Chondrocyte (in vitro differentiated cells): ENCODE measurements at places on chromosomes 4 and X. TPM values are rescaled to one million over a fixed set of nuclear protein-coding genes. Genes with fewer than 3 reads are reported as not detected.

The SPOCK3 gene
- total RNA-seq: not detected in 3 replicates

The USP51 gene
- 1.0 to 2.0 TPM (median 1.1 TPM) in 3 replicates for total RNA-seq

The BMPR1B gene
- total RNA-seq: 5.6 to 19.4 TPM (median 7.8 TPM) in 3 replicates

The CRMP1 gene
- 36.6 to 59.5 TPM (median 57.7 TPM) in 3 replicates for total RNA-seq

The ZNF718 gene
- total RNA-seq: 3.1 to 7.1 TPM (median 3.2 TPM) in 3 replicates

The RAB9B gene
- total RNA-seq: 2.6 to 4.1 TPM (median 2.7 TPM) in 3 replicates

The CCNQ gene
- total RNA-seq: 17.2 to 21.9 TPM (median 17.7 TPM) in 3 replicates

The MRPL1 gene
- total RNA-seq: 21.9 to 26.1 TPM (median 22.5 TPM) in 3 replicates

The KDR gene
- total RNA-seq: 0.67 to 8.6 TPM (median 0.77 TPM) in 3 replicates

The UCHL1 gene
- total RNA-seq: 771 to 856 TPM (median 807 TPM) in 3 replicates

The C4orf54 gene
- not detected in 3 replicates for total RNA-seq

The VCX3A gene
- not detected in 3 replicates for total RNA-seq

The FHIP1A gene
- 1.7 to 4.8 TPM (median 1.8 TPM) in 3 replicates for total RNA-seq

The DGAT2L6 gene
- not detected in 3 replicates for total RNA-seq

The SPATA18 gene
- 17.9 to 18.7 TPM (median 18.6 TPM) in 3 replicates for total RNA-seq

The SORCS2 gene
- total RNA-seq: 9.4 to 21.7 TPM (median 10.9 TPM) in 3 replicates

The NKX3-2 gene
- 2.4 to 4.9 TPM (median 3.4 TPM) in 3 replicates for total RNA-seq

The ADH1C gene
- not detected in 3 replicates for total RNA-seq

The ETDA gene
- total RNA-seq: not detected in 3 replicates

The NFXL1 gene
- 10.7 to 22.5 TPM (median 11.9 TPM) in 3 replicates for total RNA-seq

The TTC29 gene
- 0.20 to 0.41 TPM (median 0.22 TPM) in 3 replicates for total RNA-seq

The CPXCR1 gene
- total RNA-seq: not detected in 3 replicates

The DNAAF6 gene
- total RNA-seq: not detected in 3 replicates

The DMRTC1 gene
- total RNA-seq: not detected in 3 replicates

The TRIM2 gene
- 18.2 to 25.8 TPM (median 19.1 TPM) in 3 replicates for total RNA-seq

The FOXP3 gene
- 0.12 to 0.28 TPM in 2 of 3 replicates, not detected in the other for total RNA-seq
